Fibroblast of mammary gland (primary cell): ENCODE measurements at places on chromosomes 3 and 15.

- DNase-seq, result peak; percentile 53
Measured at GRCh38 chr15:89383365-89384175, 48.9 kb upstream of the POLG start.

DNA sequence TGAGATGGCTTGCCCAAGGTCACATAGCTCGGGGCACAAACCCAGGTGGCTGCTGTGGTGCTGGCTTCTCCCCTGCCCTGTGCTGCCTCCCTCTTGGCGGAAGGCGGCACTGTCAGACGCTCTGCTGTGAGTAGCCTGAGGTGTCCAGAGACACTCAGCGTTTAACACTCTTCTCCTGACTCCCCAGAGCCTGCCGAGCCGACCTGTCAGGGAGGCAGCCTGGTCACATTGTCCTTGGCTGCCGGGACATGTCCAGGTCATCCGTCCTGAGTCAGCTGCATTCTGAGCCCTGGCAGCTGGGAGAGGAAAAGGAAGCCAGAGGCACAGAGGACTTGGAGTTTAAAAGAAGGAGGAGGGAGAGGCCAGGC, 4.7 kb downstream of the LMAN1L start:
- no peak for DNase-seq

DNA sequence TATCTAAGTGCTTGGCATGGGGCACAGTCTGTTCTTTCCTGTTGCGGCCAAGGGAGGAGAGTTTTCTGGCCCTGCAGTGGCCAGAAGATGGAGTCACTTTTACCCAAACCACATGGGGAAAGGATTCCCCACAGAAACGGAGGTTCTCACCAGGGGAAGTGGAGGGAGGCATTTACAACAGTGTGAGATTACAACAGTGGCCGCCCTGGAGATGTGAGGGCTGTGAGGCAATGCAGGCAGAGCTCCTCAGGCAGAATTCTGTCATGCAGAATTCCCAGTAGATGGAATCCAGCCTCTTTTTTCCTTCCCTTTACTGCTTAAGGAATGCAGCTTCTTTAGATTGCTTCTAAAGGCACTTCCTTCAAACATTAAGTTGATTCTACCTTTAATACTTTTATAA, 83.1 kb downstream of the CACNA1D start:
- DNase-seq, result no peak

- DNase-seq, result no peak
Measured at GRCh38 chr3:127493924-127494646, 96.4 kb downstream of the TPRA1 start.

- DNase-seq, result peak; percentile 85
Measured at GRCh38 chr3:21654662-21655061, 96.3 kb downstream of the ZNF385D start.

DNA sequence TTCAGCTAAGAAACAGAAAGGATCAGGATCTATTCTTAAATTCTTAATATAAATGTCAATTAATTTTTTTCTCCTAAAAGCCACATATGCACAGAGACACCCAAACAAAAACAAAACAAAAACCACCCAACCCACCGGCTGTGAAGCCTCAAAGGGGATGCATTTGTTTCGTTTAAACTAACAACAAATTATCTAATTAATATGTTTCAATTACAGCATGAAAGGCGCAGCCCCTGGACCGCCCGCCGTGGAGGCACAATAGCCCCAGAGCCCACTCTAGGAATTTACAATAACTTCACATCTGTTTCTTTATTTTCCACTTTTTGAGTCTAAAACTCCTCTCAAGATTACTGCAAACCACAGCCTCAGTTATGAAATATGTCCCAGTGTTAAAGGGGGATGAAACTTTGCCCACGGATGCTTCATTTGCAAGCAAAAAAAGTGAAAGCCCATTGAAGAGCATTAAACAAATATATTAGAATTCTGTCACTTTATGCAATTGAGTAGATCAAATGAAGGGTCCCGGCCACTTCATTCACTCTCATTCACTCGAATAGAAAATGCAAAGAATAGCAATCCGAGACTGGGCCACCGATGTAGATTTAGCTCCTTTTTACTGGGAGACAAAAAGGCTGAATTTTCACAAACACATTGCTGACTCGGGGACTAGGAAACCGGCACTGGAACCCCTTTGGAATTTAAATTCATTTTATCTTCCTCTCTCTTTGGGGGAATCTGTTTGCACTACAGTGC, 6.0 kb downstream of the FOXB1 start:
- no peak for DNase-seq

GRCh38 chr3:32934150-32934742, 17.2 kb upstream of the CCR4 start:
- peak; percentile 37 for DNase-seq

GRCh38 chr3:148789146-148789545, 38.5 kb upstream of the CPB1 start:
- peak; percentile 85 for DNase-seq

- DNase-seq, result peak; percentile 88
Measured at GRCh38 chr3:17039594-17039993, 154.8 kb downstream of the PLCL2 start.

DNA sequence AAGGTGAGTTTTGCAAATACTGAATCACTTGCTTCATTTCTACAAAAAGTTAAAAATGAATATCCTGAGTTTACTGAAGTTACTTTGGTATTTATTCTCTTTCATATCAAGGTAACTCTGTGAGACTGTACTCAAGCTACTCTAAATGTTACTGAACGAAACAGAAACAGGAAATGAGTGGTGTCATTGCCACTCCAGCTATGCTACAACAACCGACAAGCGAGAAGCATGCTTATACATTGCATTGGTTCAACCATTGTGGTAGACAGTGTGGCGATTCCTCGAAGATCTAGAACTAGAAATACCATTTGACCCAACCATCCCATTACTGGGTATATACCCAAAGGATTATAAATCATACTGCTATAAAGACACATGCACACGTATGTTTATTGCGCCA, 313.2 kb upstream of the THBS1 start:
- DNase-seq, result no peak

DNA sequence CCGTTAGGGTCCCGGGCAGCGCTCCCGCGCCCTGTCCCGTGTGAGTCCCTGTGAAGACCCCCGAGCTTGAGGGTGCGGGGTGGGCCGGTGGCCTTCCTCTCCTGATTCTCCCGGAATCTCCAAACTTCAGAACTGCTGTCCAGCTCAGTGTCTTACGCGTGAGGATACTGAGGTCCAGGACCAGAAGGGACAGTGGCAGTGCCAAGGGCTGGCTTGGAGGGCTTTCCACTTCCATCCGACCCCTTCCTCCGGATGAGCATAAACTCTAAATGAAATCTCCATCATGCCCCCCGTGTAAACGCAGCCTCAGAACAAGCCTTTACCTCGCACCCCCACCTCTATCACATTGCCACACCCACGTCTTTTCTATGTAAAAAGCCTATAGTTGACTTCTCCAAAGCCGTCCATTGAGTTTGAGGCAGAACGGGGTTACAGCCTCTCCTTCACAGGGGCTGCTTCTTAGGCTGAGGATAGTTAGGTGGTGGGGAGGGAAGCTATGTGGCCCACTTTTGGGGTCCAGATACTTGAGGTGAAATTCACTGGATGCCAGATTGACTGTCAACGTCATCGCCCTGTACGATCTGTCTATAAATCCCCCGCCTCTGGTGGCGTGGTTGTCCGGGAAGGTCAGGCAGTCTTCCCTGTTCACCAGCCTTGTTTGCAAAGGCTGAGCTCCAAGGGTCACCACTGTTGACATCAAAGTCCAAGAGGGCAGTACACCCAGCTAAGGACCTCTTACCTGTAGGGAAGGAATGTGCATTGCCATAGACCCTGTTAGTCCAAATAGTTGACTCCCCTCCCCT, 1.1 kb downstream of the EDEM1 start:
- DNase-seq, result peak; percentile 30

DNA sequence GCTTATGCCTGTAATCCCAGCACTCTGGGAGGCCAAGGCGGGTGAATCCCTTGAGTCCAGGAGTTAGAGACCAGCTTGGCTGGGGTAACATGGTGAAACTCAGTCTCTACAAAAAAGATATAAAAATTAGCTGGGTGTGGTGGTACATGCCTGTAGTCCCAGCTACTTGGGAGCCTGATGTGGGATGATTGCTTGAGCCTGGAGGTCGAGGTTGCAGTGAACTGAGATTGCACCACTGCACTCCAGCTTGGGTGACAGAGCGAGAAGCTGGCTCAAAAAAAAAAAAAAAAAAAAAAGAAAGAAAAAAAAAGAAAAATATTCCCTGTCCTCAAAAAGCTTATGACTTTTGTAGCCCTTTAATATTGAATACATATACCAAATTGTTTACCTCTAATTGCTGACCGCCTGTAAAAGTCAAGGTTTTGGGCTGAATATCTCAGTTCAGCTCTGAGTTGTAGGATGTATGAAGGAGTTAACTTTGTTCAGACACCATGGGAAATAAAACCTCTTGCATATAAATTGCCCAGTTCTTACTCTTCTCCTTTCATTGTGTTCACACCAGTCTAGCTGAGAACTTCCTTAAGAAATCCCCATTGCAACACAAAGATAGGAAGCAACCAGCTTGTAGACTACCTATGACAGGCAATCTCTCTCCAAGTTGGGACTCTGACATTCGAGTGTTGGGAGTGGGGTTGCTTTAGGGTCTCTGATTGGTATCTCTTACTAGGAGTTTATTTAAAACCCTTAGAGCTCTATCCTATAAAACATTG, 97.6 kb upstream of the RASGRP1 start:
- DNase-seq, result no peak

DNA sequence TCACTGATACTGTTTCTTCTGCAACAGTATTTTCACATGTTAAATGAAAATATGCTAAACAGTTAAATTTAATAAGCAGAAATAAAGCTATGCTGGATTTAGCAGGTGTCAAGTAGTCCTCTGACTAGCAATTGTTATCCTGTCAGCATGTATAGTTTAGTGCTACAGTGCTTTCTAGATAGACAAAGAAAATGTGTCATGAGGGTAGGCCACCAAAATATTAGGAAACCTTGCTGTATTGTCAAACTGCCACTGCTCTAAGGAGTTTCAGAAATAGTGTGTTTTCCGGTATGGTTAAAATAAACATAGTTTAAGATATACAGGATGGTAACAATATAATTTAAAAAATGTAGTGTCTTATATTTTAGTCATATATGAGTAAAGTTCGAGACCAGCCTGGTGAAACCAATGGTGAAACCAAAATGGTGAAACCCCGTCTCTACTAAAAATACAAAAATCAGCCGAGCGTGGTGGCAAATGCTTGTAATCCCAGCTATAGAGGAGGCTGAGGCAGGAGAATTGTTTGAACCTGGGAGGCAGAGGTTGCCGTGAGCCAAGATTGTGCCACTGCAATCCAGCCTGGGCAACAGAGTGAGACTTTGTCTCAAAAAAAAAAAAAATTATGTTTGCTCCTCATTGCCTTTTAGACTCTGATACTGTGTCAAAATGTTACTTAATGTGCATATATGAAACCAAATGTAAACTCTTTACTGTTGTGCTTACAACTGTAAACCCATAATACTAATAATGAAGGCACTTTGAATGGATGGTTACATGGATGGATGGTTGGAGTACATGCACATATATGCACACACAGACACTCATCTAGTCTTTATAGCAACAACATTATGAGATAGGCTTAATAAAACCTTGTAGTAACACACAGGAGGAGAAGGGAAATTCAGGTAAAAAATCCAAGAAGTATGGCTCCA, 204.8 kb downstream of the RSRC1 start:
- no peak for DNase-seq

- no peak for DNase-seq
Measured at GRCh38 chr15:87829332-87830050, 427.0 kb downstream of the NTRK3 start.

DNA sequence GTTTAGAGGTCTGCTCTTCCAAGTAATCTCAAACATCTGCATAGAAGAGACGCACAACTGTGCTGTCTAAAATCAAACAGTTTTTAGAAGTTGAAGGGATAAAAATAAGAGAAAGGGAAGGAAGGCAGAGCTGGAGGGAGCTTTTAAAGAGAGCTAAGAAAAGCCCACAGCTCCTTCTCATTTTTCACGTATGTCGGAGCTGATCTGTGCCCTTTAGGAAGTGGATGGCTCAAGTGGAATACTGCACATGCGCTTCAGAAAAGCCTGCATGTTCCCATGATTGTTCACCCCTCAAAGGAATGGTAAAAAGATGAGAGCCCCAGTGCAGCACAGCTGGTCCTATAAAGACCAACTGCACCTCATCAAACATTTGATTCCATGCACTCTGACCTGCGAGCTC, 207.2 kb downstream of the ADAMTS17 start:
- no peak for DNase-seq

DNA sequence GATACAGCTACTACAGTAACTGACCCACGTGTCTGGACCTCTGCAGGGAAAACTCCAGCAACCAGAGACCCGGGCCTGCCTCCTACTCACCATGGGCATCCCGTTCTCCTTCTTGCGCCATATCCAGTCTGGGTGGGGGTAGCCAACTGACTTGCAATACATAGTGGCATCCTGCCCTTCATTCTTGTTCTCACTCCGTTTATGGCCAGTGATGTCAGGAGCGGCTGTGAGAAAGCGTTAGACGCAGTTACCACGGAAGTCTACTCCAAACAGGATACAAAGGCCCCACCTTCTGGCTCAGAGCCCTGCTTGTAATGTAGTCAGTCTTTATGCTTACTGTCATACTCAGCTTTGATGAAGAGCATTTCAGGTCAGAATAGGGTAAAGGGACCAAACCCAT, 59.6 kb downstream of the NPTN start:
- DNase-seq, result peak; percentile 84

- peak; percentile 51 for DNase-seq
Measured at GRCh38 chr3:126212620-126213378, 32.4 kb upstream of the ALDH1L1 start.

GRCh38 chr3:49523756-49524747, 30.2 kb upstream of the BSN start:
- DNase-seq, result no peak

DNA sequence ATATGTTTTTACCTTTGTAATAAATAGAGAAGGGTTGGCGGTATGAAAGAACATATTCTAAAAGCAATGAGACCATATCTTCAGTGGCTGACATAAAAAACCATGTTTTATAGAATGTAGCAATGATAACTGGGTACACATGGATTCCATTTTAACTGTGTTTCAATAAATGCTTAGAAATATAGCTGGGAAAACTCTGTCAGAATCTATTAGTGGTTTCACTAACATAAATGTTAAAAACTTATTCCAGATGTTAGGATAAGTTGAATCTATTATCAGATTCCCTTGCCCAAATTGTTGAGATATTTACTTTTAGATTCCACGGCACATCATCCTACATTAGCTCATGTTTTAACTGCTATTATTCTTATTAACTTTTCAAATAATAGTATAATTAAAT, 772.2 kb upstream of the ALCAM start:
- DNase-seq, result no peak

DNA sequence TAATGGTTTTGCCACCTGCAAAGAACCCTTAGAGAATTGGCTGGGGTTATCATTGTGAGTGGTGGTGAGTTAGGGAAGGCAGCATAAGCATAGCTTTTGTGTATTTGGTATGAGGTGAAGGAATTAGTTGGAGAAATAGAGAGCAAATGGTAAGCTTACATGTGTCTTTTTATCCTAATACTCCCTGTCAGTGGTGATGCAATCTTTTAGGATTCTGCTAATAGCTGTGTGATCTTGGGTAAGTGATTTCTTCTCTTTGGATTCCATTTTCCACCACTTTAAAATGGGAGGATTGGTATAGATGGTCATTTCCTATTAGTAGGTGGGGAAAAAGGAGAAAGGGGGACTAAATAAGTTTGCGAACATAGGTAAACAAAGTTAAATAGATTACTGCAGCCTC, 30.9 kb downstream of the PIAS1 start:
- no peak for DNase-seq

- no peak for DNase-seq
Measured at GRCh38 chr3:146396792-146397191, 72.6 kb downstream of the PLSCR2 start.

GRCh38 chr15:82680200-82681102, 29.2 kb downstream of the AP3B2 start:
- DNase-seq, result no peak
